ENCODE measurements at places on chromosomes 11 and 22.

- DNase-seq: no peak
Measured at GRCh38 chr11:122695076-122695615, 39.6 kb downstream of the UBASH3B start.

DNA sequence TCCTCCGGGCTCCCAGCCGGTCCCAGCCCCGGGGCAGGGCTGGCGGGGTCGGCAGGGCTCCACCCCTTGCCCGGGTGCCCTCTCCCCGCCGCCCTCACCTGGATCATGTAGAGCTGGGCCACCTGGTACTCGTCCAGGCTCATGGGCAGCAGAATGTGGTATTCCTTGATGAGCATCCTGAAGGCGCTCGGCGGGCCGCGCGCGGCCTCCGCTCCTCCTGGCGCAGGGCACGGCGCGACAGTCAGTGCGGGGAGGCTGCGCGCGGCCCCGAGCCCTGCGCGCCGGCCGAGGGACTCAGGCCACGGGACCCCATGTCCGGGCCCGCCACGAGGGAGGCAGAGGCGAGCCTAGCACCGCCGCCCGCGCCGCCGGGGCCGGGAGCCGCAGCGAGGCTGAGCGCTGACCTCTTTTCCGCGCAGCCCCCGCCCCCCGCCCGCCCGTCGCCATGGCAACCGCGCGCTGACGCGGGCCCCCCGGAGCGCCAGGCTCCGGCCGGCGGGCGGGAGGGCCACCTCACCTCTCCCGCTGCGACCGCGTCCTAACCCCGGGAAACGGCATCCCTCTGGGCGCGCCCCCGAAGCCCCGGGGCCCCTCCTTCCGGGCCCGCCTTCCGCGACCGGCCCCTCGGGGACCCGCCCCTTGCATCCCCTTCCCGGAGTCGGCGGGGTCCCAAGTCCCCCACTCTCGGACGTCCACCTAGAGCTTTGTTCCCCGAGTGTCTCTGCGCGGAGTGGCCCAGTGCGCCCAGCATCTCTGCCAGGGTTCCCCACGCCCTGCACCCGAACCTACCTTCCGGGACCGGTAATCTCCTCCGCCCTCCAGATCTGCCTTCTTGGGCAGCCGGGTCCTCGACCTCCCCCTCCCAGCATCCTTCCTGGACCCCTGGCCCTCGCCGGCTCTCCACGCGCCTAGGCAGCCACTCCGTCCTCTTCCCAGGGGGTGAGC is 886 bp downstream of the PITPNM1 start:
- peak; percentile 64 for DNase-seq

DNA sequence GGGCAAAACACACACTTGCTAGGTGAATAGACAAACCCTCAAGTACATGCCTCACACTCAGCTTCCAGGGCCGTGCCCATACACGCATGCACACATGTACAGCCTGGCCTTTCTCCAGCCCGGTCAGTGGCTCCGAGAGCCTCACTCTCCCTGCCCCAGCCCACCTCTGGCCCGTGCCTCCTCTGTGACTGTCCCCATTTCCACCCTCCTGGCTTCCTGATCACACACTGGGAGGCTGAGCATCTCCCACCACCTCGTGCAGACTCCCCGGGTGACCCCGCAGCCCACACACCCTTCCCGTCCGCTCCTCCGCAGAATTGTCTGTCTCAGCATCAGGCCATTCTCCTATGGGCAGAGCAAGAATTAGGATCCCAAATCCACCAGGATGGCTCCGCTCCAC is 634.1 kb downstream of the TBC1D22A start:
- no peak for DNase-seq

- no peak for DNase-seq
Measured at GRCh38 chr22:21681566-21682370, 16.0 kb downstream of the PPIL2 start.

GRCh38 chr11:123264431-123264780 is 69.4 kb upstream of the CLMP start:
- DNase-seq: no peak

DNA sequence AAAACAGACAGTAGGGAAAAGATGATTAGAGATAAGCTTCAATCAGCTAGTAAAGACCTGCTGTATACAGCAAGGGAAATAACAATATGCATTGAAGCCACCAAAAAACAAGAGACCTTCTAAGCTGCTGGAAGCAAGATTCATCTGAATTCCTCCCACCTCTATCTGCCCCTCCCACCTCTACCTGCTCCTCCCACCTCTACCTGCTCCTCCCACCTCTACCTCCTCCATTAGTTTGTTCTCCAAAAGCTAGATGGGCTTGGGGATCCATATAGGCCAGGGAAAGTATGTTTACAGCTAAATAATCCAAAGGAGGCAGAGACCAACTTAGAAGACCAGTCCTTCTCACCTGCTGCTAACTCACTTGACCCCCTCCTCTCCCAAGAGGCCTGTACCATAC is 33.2 kb downstream of the PAK1 start:
- no peak for DNase-seq

GRCh38 chr11:106974831-106975230 is 43.4 kb downstream of the GUCY1A2 start:
- DNase-seq: no peak

DNA sequence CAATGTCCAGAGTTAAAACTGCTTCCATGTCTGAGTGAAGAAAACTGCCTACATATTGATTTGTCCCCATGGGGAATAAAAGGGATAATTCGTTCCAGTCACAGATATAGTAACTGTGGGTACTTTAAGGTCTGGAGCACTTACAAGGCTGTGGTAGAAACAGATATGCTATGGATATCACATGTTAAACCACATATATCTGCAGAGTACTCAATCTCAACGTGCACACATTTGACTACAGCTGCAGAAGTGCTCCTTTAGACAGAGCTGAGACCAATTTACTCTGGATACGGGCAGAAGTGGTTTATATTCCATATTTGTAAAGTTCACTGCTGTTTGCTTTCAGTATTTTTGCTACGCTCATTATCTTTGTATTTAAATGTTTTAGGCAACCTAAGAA is 9.7 kb upstream of the MS4A2 start:
- no peak for DNase-seq

DNA sequence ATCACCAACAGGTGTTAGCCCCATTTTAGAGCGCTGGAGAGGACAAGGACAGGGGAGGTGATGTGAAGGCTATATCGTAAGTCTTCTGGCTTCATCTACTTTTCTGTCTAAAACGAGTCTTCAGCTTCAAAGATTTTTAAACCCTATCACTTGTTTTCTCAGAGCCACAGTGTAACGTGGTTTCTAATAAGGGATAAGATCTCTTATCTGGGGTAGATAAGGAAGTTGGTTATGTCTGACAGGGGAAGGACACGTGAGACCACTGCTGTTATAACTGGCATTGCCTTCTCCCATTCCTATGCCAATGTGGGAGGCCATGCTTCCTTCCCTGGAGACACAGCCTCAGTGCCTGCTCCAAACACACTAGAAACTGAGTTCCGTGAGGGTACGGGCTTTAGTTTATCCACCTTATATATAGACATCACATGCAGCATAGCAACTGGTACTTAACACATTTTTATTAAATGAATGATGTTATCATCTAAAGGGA is 39.3 kb downstream of the LARGE2 start:
- no peak for DNase-seq
